Right lung (tissue), 10 donors: ENCODE measurements at places on chromosomes 13 and 19. TPM values are rescaled to one million over a fixed set of nuclear protein-coding genes. Genes with fewer than 3 reads are reported as not detected.

- DNase-seq: no peak
Observed at GRCh38 chr13:79492313-79492798, 11.4 kb downstream of the NDFIP2 start.

GRCh38 chr19:2336528-2337328, 8.2 kb downstream of the SPPL2B start:
- no peak for DNase-seq

GRCh38 chr19:7533281-7533885, 2.1 kb upstream of the PNPLA6 start:
- peak; percentile 23 for DNase-seq

GRCh38 chr19:6667114-6667627, 2.8 kb downstream of the TNFSF14 start:
- no peak for DNase-seq

- DNase-seq: no peak
Observed at GRCh38 chr13:43273362-43273761, 250.0 kb downstream of the DNAJC15 start.

- no peak for DNase-seq
Observed at GRCh38 chr19:50967929-50968715, 1.3 kb downstream of the KLK6 start.

Gene CDC16
- polyA plus RNA-seq: 170 TPM

DNA sequence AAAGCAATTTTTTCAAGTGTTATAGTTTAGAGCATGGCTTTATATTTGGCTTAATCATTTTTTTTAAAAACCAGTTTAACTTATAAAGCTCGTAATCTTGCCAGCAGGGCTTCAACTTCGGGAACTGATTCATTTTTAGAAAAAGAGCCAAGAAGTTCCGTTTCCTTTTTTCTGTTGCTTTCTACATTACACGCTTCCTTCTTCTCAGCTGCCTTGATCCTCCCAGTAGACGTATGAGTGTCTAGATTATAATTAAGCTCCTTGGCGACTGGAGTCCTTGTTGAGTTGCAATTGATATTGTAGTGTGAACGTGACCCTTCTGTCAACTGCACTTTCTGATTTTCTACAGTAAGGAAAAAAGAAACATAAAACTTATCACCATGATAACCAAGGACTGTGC, 497.2 kb downstream of the DIAPH3 start:
- DNase-seq: no peak

GRCh38 chr13:27404680-27405079, 19.7 kb upstream of the GTF3A start:
- DNase-seq: no peak

Gene RNF17
- polyA plus RNA-seq: 0.26 TPM

DNA sequence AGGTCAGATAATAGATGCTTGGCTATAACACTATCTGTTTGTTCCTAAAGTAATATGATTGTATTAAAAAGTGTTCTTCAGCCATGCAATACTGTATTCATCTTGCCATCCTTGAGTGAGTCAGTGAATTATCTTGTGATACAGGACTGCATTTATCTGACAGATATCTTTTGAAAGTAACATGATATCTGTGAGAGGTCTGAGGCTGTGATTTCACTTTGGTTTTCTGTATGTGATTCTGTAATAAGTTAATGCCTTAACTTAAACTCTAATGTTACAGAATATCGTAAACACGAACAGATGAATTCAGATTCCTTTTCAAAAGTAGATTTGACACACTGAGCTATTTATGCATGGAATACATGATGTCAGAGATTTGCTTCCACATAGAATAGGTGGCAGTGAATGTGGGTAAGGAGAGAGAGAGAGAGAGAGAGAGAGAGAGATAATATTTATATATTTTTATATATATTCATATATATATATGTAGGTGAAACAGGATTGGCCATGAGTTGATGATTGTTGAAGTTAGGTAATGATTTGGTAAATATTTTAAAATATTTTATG, 97.9 kb upstream of the RNF113B start:
- DNase-seq: no peak

Gene ATP4B
- polyA plus RNA-seq: 0.45 TPM

- DNase-seq: peak; percentile 100
Observed at GRCh38 chr19:48363810-48364597, at the start of the genes SYNGR4 and TMEM143. SYNGR4 (plus strand) TSS chr19:48364367; CDS start chr19:48365843, 1,476 bp downstream. TMEM143 (minus strand) TSS chr19:48363940; CDS start chr19:48363920, 20 bp downstream.

GRCh38 chr19:42515241-42515832, 12.9 kb downstream of the CEACAM1 start:
- no peak for DNase-seq

- peak; percentile 99 for DNase-seq
Observed at GRCh38 chr19:46299004-46299509, 2.2 kb downstream of the HIF3A start.

Gene HSPB6
- polyA plus RNA-seq: 86.0 TPM

- no peak for DNase-seq
Observed at GRCh38 chr19:45676851-45677263, 8.8 kb downstream of the GIPR start.

- DNase-seq: no peak
Observed at GRCh38 chr19:33580645-33581037, 41.1 kb upstream of the CHST8 start.

DNA sequence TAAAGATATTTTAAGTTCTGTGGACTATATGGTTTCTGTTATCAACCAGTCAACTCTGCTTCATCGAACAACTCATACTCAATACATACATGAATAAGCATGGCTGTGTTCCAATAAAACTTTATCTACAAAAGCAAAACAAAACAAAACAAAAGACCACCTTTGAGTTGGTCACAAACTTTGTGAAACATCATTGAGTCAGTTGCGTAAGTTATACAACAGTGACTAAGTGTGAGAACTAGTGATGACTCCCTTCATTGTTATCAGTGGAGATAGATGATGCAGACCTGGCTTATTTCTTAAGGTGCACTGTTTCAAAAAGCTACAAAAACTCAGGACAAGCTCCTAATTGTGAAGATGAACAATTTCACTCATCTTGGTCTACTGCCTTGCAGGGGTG, 14.5 kb upstream of the KLK4 start:
- no peak for DNase-seq

- DNase-seq: no peak
Observed at GRCh38 chr19:52638601-52639000, 446 bp upstream of the ZNF83 start.

Gene ATP8B3
- 0.63 TPM for polyA plus RNA-seq

DNA sequence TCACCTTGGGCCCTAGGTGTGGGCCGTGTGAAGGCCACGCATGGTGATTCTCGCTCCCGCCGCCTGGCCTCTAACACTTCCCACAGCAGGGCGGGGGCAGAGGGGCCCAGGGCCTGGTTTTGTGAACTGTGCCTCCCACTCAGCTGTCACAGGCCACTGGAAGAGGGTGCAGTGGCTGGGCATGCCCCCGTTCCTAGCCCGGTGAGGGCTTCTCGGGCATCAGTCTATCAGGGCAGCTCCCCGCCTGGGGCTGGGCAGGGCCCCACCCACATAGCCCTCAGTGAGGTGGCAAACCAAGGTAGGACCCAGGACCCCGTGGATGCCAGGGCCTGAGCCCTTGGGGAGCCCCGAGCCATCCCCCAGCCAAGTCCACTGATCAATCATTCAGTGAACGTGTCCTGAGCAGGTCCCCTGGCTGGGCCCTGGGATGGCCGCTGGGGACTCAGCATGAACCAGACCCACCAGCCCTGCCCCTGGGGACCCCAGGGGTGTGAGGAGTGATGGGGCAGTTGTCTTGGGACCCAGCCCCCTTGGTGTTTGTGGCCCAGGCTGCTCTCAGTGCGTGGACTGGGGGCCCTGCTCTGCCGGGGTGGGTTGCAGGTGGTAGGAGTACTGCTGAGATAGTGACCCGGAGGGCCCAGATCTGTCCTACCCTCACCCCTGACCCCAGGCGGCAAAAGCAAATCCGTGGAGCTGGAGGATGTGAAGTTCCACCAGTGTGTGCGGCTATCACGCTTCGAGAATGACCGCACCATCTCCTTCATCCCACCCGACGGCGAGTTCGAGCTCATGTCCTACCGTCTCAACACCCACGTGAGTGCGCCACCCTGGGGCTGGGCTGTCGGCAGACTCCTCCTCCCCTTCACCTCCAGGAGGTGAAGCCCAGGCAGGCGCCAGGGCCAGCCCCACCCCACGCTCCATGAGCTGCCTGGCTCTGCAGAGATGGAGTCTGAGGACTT, 29.4 kb downstream of the AP1M1 start:
- no peak for DNase-seq

- DNase-seq: peak; percentile 64
Observed at GRCh38 chr13:42894765-42895243, 97.2 kb downstream of the EPSTI1 start.

- DNase-seq: no peak
Observed at GRCh38 chr19:44566984-44567383, 37.5 kb upstream of the CEACAM20 start.

- no peak for DNase-seq
Observed at GRCh38 chr13:35714588-35715377, 238.3 kb upstream of the MAB21L1 start.

DNA sequence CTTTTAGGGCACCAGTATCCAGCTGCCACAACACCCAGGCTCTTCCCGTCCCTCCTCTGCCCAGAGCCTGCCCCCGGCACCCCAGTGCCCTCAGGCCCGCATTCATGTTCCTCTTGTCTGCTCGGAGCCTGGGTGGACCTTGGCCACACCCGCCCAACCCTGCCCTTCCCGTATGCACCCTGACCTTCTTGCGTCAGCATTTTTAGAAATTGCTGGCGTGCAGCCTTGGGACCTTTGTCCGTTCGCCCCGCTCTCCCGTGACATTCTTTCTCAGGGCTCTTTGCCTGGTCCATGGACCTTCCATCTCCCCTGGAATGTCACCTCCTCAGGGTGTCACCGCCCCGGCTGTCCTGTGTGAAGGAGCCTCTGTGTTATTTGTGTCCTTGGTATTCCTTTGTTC, 7.6 kb downstream of the NUCB1 start:
- no peak for DNase-seq

Gene ZNF575
- 1.3 TPM for polyA plus RNA-seq

DNA sequence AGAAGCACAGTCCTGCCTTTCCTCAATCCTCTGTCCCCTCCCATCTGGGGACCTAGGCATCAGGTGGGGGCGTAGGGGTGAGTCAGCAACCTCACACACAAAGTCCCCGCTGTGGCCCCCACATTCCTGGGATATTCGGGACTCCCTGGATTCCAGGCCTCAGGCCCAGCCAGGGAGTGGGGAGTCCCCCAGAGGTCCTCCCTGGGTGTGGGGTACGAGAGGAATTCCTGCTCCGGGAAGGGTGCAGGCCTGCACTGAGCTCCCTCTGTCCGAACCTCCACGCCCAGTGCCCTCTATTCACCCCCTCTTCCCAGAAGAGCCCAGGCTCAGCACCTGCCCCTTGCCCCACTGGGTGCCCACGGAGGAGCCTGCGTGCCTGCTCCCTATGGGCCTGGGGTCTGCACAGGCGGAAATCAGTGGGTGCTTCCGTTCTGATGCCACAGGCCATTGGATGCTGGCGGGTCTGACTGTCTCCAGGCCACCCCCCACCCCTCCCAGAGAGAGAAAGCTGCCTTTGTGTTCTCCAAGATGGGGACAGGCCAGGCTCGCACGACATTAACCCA, 3.4 kb downstream of the CADM4 start:
- DNase-seq: no peak

DNA sequence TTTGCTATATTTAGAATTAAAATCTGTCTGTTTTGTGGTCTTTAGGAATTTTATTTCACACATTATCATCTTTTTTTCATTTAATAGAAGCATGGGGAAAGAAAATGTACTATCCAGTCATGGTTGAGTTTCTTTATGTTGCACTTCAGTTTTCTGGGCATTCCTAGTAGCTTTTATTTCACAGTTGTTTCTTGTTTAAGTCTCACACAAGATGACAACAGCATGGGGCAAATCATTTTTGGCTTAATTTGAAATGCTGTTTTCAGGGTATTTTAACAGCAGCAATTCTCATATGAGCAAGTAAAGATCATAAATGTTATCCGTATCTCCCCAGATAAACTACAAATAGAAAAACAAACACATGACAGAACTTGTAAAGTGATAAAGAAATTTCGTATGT, 1600.2 kb downstream of the PCDH9 start:
- DNase-seq: no peak

Gene GJA3
- polyA plus RNA-seq: 0.07 TPM

GRCh38 chr19:56142087-56142787, 1.1 kb downstream of the ZNF444 start:
- DNase-seq: peak; percentile 72

- no peak for DNase-seq
Observed at GRCh38 chr13:111881700-111882099, 185.2 kb upstream of the SOX1 start.

DNA sequence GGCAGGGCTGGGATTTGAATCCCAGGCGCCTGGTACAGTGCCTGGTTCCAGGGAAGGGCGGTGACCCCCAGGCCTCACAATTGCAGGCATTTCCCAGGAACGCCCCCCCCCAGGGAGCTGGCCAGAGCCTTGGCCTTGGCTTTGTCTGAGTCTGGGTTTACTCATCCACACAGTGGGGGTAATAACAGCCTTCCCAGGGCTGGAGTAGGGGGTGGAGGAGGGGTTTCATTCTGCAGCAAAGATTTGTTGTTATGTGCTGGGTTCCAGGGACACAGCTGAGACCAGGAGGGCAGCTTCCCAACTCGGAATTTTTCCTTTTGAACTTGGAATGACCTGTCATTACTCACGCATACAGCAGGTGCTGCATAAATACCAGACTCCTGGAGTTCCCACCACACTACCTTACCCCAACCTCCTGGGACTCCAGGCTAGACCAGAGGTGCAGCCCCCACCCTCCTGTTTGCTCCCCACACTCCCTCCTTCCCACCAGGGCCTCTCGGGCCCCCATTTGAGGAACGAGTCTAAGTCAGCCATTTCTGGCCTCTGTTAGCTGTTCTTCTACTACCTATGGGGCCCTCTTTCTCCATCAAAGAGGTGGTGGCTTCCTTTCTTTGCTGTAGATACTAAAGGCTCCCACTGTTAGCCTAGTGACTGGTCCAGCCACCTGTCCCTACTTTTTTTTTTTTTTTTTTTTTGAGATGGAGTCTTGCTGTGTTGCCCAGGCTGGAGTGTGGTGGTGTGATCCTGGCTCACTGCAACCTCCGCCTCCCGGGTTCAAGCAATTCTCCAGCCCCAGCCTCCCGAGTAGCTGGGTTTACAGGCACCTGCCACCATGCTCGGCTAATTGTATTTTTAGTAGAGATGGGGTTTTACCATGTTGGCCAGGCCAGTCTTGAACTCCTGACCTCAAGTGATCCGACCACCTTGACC, 1.6 kb upstream of the ADAMTS10 start:
- DNase-seq: no peak

DNA sequence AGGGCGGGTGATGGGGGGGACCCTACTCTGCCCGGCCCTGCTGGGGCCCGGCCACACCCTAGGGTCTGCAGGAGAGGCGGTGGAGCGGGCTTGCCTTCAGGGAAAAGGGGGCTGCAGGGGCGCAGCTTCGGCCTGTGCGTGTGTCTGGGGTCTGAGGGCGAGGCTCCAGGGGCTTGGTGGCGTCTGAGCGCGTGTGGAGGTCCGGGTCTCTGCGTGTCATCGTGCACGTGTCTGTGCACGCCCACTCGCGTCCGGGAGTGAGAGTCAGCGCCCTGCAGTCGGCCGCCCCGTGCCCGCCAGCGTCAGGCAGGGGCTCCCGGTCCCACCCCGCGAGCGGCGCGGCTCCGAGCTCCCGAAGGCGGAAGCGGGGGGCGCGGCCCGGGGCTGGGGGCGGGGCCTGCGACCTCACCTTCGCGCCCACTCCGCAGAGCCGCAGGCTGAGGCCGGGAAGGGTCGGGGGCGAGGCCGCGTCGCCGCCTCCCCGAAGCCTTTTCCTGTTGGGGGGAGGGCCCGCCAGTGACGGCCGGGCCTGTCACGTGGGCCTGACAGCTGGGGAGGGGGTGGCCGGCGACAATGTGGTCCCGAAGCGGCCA, at the start of gene ARHGAP45:
Gene ARHGAP45, plus strand, starts transcription at position 420 of the 593 bp plus-strand sequence. CDS start 239 bp downstream, outside the sequence.
- DNase-seq: no peak
